ENCODE measurements at places on chromosomes 16 and 17.

- DNase-seq = no peak
Measured at GRCh38 chr17:50536683-50537646, 4.4 kb downstream of the EPN3 start.

DNA sequence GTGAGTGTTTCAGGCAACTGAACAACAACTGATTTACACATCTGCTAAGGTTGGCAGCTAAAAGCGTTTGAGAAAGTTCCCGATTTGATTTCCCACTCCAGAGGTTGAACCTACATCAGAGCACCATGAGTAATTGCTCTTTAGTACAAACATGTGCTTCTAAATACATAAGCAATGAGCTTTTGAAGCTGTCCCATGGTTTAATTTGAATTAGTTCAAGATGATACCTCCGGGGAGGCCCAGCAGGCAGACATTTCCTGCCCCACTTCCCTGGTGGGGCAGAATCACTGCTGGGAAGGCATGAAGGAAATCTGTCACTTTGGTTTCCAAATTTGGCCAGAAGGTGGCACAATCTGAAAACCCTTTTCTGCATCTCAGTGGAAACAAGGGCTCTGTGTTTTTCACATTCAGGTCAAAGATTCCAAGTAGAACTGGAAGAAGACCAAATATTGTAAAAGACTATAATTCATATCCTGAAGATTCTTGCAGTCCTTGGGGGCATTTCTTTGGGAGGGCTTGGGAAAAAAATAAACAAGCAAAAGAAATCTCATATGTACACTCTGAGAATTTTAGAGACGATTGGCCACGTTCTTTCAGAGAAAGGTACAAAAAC, 176.2 kb upstream of the FAM20A start:
- DNase-seq = no peak

- no peak for DNase-seq
Measured at GRCh38 chr17:41784207-41784744, 2.2 kb downstream of the JUP start.

DNA sequence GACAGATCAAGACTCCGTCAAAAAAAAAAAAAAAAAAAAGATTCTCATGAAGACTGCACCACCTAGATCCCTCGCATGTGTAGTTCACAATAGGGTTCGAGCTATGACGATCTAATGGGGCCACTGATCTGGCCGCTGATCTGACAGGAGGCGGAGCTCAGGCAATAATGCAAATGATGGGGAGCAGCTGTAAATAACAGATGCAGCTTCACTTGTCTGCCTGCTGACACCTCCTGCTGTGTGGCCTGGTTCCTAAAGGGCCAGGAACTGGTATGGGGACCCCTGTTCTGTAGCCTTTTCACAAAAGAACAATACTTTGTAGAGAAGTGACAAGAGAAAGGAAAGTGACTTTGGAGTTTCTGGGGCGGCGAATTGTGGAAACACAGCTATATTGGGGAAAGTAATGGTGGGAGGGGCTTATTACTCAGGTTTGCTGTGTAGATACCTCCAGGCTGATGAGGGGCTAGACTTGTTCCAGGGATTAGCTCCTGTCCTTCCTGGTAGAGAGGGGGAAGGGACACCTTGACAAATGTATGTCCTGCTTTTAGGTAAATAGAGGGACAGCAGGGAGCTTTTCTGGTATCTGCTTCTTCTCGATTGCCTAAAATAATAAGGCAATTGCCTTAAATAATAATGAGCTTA, 57.1 kb downstream of the HAPSTR1 start:
- no peak for DNase-seq

GRCh38 chr17:32992321-32993033, 830 bp downstream of the SPACA3 start:
- no peak for DNase-seq

GRCh38 chr17:46024590-46024989, 25.5 kb downstream of the STH start:
- no peak for DNase-seq

- DNase-seq = no peak
Measured at GRCh38 chr16:87963400-87963799, 12.2 kb downstream of the BANP start.

GRCh38 chr16:26530584-26531289, 536.0 kb upstream of the C16orf82 start:
- no peak for DNase-seq

GRCh38 chr16:29876594-29877249, 13.7 kb upstream of the CDIPT start:
- no peak for DNase-seq

GRCh38 chr16:8806272-8806983, 8.8 kb downstream of the PMM2 start:
- DNase-seq = no peak

GRCh38 chr16:14042706-14043105, 28.4 kb upstream of the MRTFB start:
- no peak for DNase-seq

- no peak for DNase-seq
Measured at GRCh38 chr16:89167425-89167941, 4.1 kb upstream of the CDH15 start.

GRCh38 chr17:46003907-46004748, 5.1 kb downstream of the STH start:
- no peak for DNase-seq

DNA sequence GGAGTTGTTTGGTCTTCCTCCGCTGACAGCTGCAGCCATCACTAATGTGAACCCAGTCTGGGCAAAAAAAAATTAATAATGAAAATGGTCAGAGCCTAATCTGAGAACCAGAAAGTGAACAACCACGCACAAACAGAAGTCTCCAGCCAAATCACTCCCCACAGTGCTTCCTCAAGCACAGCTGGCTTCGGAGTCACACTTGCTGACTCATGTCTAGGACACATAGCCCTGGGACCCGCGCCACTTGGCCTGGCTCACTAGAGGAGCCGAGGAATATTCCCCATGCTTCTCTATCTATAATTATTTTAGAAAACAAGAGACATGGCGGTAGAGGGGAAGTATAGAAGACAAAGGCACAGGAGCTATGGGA, 109.1 kb downstream of the ZFHX3 start:
- DNase-seq = no peak

DNA sequence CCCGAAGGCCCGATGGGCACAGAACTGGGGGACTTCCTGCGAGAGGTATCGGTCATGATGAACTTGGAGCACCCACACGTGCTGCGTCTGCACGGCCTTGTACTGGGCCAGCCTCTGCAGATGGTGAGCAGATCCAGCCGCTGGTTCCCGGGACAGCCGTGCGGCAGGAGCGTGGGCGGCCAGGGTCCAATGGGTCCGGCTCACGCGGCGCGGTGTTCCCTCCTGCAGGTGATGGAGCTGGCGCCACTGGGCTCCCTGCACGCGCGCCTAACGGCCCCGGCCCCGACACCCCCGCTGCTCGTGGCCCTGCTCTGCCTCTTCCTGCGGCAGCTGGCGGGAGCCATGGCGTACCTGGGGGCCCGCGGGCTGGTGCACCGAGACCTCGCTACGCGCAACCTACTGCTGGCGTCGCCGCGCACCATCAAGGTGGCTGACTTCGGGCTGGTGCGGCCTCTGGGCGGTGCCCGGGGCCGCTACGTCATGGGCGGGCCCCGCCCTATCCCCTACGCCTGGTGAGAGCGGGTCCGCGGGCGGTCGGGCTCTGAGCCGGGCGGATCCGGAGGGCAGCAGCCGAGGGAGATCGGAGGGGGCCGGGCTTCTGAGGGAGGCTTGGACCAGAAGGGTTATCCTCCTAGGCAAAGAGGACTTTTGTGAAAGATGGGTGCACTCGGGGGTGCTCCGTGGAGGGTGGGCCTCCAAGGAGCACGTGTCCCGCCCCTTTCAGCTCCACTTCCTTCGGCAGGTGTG, 3.0 kb downstream of the TNK1 start:
- no peak for DNase-seq

GRCh38 chr16:56355786-56356275, 69.5 kb downstream of the AMFR start:
- no peak for DNase-seq

DNA sequence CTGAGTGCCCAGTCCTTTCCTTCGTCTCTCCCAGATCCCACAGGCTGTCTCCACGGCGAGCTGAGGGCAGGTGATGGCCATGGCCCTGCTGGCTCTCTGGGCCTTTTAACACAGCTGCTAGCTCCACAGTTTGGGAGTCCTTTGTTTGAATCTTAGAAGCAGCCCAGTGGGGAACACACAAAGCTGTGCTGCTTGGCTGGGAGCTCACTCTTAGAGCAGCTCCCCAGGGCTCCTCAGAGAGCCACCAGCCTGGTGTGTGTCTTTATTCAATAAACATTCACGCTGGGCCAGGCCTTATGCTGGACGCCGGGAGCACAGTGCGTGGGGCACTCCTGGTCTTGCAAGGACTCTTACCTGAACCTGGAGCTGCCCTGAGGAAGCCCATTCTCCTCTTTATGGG, 29.7 kb downstream of the WNT3 start:
- no peak for DNase-seq

GRCh38 chr17:51718983-51719382, 439.5 kb downstream of the CA10 start:
- DNase-seq = no peak

DNA sequence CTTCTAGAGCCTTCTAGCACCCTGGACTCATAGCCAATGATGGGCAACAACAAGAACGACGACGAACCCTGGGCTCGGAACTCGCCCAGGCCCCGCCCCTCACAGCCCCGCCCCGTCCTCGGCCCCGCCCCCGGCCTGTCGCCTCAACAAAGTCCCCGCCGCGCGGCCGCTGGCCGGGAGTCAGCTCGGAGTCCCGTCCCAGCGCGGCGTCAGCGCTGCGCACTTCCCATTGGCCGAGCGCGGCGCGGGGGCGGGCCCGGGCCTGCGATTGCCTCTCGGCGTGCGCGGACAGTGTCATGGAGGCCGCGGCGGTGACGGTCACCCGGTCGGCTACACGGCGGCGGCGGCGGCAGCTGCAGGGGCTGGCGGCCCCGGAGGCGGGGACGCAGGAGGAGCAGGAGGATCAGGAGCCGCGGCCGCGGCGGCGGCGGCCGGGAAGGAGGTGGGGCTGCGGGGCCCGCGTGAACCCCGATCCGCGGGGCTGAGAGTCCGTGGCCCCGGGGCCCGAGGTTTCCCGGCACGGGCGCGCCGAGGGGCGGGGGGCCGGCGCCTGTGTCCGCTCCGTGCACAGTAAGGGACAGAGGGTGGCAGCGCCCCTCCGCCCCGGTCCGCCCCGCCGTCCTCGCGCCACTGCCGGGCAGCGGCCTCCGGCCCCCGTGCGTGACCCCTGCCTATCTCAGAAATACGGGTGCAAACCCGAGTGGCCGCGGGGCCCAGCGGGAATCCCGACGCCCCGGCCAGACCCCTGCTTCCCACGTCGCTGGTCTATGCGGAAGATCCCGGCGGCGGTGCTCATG, at the start of gene ENGASE:
Gene ENGASE, plus strand, starts transcription at position 176 of the 797 bp plus-strand sequence. Its CDS starts 121 bp downstream, at position 297.
- no peak for DNase-seq

DNA sequence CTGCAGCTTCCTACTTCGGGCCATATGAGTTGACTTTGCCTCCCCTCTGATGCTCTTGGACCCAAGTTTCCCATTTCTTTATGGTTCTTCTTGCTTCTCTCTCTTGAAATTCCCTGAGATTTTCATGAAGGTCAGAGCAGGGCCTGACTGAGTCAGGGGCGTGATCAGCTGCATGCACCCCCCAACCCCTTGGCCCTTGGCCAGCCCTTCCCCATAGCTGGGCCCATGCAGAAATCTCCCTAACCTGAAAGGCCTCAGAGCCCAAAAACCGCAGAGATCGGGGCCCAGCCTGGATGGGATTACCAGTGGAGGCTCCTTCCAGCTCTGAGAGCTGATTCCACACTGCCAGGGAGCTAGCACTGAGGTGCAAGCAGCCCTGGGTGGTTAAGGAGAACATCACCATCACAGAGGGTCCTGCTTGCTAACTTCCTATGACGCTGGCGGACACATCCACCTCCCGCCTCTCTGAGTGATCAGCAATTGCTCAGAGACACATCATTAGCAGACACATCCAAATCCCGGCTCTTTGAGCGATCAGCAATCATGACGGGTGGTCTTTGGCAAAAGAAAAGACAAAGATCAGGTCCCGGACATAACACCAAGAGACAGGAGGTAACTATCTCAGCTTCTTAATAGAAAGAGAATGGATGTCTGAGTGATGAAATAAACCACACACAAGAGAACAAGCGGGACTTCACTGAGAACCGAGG, 161.5 kb downstream of the C16orf78 start:
- no peak for DNase-seq

- no peak for DNase-seq
Measured at GRCh38 chr17:68248199-68248825, 469 bp downstream of the AMZ2 start.
